ENCODE measurements at places on chromosomes 12 and 14. TPM values are rescaled to one million over a fixed set of nuclear protein-coding genes. Genes with fewer than 3 reads are reported as not detected.
A peak's percentile ranks its signal among the peaks of the same experiment; 100 is the strongest.

The CALM1 gene
- total RNA-seq = 206 TPM

The SYT1 gene
- 3.0 TPM for total RNA-seq

- peak; percentile 23 for DNase-seq
These were observed 18.4 kb upstream of the PRPF39 start for GRCh38 chr14:45065540-45065939.

DNA sequence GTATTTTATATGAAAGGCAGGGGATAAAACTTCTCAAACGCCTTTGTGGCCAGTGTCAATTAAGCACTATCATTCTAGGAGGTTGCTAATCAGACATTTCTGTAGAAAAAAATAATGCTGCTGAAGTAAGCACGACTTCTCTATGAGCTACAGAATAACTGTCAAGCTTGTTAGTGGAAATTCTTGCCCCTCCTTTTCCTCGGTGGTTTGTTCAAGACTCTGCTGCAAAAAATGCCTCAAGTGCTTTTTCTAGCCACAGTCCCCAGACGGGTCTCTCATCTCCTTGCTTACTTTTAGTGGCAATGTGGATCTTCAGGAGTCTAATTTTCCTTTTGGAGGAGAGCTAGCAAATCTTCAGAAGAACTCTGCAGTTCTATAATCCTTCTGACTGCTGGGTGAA is 452.0 kb downstream of the FUT8 start:
- no peak for DNase-seq

DNA sequence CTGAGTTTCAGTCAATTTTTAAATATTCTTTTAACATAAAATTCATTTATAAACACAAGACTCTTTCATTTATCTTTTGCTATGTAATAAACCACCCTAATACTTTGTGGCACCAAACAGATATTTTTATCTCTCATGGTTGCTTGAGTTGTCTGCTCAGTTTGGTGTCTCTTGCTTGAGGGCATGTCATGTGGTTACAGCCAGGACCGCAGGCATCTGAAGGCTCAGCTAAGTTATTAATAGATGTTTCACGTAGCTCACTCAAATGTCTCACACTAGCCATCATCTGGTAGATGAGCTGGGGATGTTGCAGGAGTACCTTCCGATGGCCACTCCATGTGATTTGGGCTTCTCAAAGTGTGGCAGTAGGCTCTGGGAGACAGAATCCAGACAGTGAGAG is 597.8 kb downstream of the ETNK1 start:
- DNase-seq = no peak

DNA sequence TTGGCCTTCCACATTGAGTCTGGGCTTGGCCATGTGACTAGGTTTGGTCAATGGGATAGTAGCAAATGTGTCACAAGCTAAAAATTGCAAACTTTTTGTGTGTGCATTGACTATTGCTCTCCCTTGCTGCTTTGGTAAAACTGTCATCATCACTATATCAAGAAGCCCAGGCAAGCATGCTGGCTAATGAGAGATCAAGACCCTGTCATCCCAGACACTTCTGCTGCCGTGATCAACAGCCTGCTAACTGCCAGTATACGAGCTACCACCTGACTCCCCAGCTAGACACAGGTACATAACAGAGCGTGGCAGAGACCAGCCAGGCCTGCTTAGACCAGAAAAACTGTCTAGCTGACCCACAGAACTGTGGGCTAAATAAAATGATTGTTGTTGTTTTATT is 456.7 kb upstream of the DCN start:
- no peak for DNase-seq

DNA sequence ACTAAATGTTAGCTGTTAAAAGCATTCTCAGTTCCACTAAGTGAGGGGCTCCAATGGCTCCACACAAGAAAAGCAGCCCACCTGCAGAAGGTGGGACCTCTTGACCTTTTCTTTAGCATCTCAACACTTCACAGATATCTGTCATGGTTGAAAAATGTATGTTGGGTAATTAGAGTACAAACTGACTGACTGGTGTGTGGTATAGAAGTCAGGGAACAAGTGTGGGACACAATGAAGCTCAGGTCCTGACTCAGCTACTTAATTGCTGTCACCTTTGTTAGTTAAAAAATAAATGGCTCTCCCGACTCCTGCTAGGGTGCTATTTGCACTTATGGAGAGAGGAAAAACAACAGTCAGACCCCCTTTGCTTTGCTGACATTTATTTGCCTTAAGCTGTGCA is 299.0 kb downstream of the TTC6 start:
- no peak for DNase-seq

GRCh38 chr12:114192013-114192412 is 213.9 kb downstream of the TBX5 start:
- DNase-seq = no peak

DNA sequence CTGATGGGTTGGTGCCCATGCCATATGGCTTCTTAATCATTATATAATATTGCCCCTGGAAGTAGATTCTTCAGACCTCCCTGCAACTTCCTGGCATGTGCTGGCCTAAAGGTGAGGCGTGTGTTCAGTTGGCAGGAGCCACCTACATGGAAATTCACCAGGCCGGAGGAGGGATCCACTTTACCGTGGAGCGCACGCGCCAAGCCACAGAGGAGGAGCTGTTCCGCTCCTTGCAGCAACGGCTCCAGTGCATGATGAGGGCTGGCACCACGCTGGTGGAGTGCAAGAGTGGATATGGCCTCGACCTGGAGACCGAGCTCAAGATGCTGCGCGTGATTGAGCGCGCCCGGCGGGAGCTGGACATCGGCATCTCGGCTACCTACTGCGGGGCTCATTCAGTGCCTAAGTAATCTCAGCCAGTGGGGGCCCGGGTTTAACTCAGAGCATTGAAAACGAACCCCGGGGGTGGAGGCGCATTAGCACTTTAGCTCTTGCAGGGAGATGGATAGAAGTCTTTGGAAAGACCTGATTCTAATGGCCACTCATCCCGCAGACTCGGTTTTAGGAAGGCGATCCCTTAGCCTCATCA is 13.5 kb downstream of the AMDHD1 start:
- no peak for DNase-seq
